ENCODE measurements at places on chromosomes 6 and 20.

DNA sequence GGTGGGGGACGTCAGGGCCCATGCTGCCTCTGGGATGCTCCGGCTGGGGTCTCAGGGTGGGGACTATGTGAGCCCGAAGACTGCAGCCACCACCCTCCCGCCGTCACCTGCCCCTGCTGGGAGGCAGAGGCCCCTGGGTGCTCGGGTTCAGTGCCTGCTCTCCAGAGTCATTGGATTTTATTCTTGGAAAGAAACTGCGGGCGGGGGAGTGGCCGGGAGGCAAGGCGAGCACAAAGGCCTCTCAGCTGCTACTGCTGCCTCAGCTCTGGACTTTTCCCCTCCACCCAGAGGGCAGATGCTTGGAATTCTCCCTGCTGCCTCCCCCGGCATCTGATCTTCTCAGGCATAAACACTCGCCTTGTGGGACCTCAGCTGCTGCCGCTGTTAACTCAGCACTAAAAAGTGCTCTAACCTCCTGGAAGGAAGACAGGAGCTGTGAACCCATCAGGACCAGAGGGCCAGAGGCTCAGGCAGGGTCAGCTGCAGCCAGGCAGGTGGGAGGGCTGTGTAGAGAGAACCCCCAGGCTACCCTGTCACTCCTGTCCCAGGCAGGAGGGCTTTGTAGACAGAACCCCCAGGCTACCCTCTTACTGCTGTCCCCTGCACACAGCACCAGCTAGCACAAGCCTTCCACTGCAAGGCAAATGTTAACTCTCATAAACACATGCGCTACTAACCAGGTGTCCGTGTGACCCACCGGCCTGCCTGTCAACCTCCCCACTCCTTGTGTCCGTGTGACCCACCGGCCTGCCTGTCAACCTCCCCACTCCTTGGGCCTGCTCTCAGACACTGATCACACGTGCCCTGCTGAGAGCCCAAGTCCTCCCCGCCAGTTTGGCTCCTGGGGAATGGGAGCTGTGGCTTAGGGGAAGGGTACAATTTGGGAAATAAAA is 9.4 kb upstream of the FRMD1 start:
- DNase-seq = peak; percentile 12

- peak; percentile 98 for DNase-seq
Measured at GRCh38 chr6:139743664-139744437, 369.4 kb upstream of the CITED2 start.

DNA sequence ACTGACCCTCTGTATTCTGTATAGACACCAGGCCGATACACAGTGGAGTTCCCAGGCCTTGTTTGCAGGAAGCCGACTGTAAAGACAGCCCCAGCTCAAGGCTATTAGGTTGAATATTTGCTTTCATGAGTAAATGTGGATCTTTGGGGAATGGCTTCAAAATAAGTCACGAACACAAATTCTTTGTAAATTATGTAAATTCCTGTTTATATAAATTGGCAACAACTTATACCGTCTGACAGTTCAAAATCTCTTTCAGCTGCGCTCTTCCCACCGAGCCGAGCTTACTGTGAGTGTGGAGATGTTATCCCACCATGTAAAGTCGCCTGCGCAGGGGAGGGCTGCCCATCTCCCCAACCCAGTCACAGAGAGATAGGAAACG is 24.7 kb downstream of the EDN3 start:
- DNase-seq = no peak

GRCh38 chr20:56761393-56761792 is 132.3 kb downstream of the TFAP2C start:
- no peak for DNase-seq

- peak; percentile 22 for DNase-seq
Measured at GRCh38 chr20:11083841-11084240, 410.0 kb upstream of the JAG1 start.

DNA sequence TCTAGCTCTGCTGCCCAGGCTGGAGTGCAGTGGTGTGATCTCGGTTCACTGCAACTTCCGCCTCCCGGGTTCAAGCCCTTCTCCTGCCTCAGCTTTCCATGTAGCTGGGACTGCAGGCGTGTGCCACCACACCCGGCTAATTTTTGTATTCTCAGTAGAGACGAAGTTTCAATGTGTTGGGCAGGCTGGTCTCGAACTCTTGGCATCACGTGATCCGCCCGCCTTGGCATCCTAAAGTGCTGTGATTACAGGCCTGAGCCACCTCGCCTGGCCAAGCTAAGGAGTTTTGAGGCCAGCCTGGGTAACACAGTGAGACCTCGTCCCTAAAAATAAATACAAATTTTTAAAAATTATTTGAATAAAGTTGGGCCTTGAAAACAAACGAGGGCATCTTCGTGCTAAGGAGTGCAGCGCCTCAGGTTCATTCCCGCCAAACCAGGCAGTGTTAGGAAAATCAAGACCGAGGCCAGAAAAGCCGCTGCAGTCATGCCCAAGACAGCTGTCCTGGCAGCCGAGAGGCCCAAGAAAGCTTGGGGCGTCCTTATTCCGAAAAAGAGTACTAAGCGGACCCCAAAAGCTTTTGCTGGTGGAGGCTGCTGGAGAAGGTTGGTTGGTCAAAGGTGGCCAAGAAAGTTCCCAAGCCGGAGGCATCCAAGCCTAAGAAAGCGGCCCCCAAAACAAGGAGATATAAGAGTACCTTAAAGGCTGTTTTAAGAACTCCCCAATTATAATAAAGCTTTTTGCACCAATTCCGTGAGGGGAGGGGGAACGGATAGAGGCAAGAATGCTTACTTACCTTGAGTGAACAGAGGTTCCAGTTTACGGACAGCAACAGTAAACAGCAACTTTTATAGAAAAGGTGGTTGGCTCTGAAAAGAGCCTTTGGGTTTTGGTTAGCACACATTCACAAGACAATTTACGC is 109.0 kb downstream of the HFE start:
- DNase-seq = no peak

GRCh38 chr20:13295637-13296036 is 74.6 kb downstream of the ISM1 start:
- no peak for DNase-seq

DNA sequence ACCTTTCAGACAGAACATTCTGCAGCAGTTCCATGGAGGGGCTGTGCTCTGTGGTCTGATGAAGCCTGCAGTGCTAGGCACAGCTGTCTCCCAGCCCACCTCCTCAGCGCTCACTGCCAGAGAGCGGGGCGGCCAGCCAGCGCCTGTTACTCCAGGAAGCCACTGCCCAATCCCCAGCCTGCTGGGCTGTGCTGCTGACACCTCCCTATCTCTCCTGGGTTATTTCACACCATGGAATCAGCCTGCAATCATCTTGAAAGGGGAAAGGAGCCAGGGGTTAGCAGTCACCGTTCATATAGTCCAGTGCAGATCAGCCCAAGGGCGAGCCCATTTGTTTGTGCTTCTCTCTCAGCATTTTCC is 46.3 kb upstream of the NHSL1 start:
- DNase-seq = no peak

GRCh38 chr6:105539911-105540310 is 137.0 kb upstream of the PREP start:
- no peak for DNase-seq

DNA sequence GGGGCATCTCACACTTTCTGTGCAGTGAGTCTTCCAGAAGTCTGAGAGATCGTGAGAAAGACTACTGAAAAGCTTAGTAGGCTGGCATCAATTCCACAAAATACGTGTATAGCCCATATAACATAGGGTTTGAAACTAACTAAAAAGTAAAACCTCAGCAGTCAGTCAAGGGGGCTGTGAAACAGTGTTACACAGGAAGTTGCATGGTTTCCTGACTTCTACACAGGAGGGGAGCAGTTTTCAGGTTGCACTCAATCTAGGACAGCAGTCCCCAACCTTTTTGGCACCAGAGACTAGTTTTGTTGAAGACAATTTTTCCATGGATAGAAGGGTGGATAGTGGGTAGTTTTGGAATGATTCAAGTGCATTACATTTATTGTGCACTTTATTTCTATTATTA is 4.7 kb upstream of the LY86 start:
- DNase-seq = no peak

DNA sequence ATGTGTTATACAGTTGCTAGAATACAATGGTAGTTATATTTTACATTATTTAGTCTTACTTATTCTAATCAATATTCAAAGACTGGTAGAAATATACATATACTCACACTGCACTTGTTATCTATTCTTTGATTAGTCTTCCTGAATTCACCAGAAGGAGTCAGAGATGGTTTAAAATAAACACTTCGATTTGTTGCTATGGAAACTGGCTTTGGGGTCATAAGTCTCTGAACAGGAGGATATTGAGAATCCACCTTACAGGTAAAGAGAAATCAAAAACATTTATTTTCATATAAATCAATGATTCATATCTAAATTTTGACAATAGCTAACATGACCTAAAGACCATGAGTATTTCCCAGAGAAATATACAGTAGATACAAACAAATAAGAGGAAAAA is 41.6 kb downstream of the NUP153 start:
- no peak for DNase-seq

- no peak for DNase-seq
Measured at GRCh38 chr20:58708246-58708931, 15.8 kb downstream of the NPEPL1 start.

GRCh38 chr20:44198872-44199271 is 11.7 kb downstream of the OSER1 start:
- no peak for DNase-seq

- no peak for DNase-seq
Measured at GRCh38 chr6:150606647-150607328, 7.1 kb downstream of the PLEKHG1 start.

GRCh38 chr6:52686878-52687699 is 16.2 kb downstream of the TMEM14A start:
- DNase-seq = no peak

GRCh38 chr6:109019911-109020310 is 74.7 kb downstream of the SESN1 start:
- no peak for DNase-seq

DNA sequence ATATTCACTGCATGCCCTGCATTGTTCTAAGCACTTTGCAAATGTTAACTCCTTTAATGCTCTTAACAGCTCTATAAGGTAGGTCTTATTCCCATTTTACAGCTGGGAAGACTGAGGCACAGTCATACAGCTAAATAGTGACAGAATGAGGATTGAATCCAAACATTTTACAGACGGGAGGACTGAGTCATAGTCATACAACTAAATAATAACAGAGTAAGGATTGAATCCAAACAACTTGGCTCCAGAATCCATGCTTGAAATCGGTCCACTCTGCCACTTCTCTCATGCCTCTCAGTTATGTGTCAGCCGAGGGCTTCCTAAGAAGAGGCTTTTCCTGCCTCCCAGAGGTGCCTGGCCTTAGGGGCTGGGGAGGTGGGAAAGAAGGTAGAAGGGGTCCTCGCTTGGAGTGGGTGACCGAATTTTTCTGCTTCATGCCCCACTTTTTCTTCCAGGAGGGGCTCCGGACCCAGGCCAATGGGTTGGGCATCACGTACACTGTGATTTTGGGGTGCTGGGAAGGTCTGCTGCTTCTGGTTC is 137.4 kb upstream of the RNF24 start:
- no peak for DNase-seq

DNA sequence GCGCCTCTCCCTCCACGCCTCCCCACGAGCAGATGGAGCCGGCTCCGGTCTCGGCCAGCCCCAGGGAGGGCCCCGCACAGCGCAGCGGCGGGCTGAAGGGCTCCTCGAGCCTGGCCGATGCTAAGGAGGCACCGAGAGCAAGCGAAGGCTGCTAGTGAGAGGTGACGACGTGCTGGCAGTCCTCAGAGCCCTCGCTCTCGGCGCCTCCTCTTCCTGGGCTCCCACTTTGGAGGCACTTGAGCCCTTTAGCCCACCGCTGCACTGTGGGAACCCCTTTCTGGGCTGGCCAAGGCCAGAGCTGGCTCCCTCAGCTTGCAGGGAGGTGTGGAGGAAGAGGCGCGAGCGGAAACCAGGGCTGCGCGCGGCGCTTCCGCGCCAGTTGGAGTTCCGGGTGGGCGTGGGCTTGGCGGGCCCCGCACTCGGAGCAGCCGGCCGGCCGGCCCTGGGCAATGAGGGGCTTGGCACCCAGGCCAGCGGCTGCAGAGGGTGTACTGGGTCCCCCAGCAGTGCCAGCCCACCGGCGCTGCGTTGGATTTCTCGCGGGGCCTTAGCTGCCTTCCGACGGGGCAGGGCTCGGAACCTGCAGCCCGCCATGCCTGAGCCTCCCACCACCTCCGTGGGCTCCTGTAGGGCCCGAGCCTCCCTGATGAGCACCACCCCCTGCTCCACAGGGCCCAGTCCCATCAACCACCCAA is 2.5 kb upstream of the TMEM14C start:
- DNase-seq = no peak

DNA sequence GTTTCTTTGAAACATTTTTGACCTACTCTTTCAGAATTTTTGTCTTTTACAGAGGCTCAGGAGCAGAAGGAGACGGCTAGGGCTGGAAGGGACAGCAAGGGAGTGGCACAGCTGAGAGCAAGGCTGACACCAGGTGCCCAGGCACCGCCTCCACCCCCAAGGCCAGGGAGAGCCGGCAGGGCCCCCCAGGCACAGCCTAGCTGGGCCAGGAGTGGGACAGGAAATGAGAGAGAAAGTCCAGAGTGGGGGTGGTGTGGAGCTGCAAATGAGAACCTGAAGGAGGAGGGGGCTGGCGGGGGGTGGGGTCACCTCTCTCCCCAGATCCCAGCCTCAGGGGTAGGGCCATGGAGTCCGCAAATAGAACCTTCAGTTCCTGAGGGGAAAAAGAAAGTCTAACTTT is 236.7 kb downstream of the CDC5L start:
- no peak for DNase-seq

DNA sequence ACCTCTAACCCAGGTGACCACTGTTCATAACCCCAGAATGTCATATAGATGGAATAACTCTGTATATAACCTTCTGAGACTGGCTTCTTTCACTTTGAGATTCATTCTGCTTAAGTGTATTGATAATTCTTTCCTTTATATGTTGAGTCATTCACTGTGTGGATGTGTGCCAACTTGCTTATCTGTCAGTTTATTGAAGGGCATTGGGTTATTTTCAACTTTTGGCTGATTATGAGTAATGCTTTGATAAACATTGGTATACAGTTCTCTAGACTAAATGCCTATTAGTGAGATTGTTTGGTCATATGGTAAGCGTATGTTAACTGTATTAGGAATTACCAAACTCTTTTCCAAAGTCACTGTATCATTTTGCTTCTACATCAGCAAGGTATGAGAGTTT is 453.4 kb upstream of the SPTLC3 start:
- no peak for DNase-seq

DNA sequence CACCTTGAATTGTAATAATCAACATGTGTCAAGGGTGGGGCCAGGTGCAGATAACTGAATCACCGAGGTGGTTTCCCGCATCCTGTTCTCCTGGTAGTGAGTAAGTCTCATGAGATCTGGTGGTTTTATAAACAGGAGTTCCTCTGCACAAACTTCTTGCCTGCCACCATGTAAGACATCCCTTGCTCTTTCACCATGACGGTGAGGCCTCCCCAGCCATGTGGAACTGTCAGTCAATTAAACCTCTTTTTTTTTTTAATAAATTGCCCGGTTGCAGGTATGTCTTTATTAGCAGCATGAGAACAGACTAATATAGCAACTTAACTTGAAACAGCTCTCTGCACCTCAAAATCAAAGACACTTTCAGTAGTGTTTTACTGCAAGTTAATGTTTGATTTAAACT is 121.6 kb downstream of the OGFRL1 start:
- DNase-seq = peak; percentile 74
